Neural cell (in vitro differentiated cells): ENCODE measurements at places on chromosomes 2 and 18. TPM values are rescaled to one million over a fixed set of nuclear protein-coding genes. Genes with fewer than 3 reads are reported as not detected.

Gene LRATD1
- polyA plus RNA-seq: 75.3 and 81.4 TPM in 2 replicates

Gene GNAL
- polyA plus RNA-seq: 16.7 and 17.3 TPM in 2 replicates

Gene SULT1C4
- polyA plus RNA-seq: not detected in 2 replicates

Gene ACTR2
- 100 and 118 TPM in 2 replicates for polyA plus RNA-seq

Gene ALPG
- polyA plus RNA-seq: not detected in 2 replicates

Gene MRO
- polyA plus RNA-seq: not detected in 2 replicates
